ENCODE measurements at places on chromosomes 2 and 18.

DNA sequence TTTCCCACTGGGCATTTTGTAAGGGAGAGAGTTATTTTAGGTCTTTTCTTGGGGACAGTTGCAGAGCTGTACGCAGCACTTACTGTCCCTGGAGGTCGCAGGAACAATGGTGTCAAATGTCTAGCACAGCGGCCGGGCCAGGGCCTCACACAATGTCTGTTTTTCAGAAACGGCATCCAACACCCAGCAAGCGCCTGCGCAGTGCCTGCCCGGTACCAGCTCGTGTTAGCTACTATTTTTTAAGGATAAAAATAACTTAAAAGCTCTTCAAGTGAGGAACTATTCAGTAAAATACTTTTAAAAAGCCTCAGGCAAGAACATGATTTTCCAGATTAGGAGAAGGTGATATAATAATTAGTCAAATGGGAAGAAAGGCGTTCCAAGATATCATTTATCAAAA, 90.0 kb downstream of the MBP start:
- no peak for DNase-seq

DNA sequence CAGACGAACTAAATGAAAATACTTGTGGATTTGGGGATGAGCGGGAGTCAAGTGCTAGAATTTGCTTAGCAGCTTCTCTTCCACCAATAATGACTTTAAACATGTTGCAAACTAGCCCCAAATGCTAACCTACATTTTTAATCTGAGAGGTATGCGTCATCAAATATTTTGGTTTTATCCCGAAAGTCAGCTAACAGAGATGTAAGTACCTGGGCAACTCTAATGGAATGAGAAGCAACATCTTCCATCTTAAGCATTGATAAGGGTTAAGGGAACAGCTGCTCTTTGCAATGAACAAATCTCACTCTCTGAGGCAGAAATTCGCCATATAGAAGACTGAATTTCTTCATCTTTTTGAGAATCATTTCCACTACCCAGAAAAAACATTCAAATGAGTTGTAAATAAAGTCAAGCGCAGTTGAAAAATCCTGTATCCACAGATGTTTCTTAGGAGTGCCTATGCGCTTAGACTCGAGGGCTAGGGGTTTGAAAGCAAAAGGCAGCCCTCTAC, 926 bp upstream of the YPEL5 start:
- DNase-seq = no peak

GRCh38 chr2:20378891-20379519, 28.4 kb upstream of the PUM2 start:
- peak; percentile 43 for DNase-seq

DNA sequence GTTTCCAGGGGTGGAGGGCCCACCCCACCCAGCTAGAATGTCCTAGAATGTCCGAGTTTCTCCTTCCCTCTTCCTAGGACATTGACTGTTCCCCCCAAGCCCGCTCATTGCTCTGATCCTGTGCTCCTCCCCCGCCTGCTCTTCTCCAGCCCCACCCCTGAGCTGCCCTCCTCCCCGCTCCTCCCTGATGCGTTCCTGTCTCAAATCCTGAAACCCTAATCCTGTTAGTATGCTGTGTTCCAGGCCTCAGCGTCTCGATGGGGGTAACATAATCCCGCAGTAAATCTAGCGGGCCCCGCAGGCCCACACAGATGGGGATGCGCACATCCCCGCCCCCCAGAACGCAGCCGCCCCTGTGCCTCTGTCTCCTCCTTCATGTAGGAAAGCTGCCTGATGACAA, 51.3 kb downstream of the NRP2 start:
- DNase-seq = no peak

DNA sequence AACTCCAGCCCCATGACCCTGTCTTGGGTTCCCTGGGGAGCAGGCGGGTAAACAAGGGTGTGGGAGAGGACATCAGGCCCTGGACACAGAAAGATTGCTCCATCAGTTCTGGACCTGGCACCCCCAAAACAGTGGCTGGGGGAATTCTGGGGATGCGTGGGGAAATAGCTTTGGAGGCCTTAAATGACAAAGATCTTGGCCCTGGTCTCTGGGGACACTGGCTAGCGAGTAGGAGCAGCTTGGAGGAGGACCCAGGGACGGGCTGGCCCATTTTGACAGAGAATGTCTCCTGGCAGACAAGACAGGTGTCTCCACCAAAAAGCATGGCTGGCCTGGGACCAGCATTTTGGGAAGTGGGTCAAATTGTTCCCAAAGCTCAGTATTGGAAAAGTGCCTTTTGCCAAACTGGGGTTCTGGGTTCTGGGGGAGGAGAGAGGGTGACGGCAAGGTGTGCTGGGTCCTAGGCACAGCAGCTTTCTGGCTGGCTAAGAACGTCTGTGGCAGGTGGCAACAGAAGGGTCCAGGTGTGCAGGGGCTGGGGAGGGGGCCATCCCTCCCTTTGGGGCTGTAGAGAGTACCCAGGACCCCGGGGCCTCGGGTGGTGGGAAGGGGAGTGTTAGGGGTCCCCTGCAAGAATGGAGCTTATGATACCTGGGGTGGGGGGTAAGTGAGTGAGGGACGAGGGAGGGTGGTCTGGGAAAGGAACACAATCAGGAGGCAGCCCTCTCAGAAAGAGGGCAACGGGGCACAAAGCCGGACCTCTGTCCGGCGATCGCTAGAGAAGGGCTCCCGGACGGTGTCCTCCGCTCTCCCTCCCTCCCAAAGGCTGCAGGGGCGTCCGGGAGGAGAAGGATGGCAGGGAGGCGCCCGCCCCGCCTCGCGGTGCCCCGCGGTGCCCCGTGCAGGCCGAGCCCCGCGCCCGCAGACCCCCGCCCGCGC, 556 bp downstream of the CYRIA start:
- DNase-seq = no peak

DNA sequence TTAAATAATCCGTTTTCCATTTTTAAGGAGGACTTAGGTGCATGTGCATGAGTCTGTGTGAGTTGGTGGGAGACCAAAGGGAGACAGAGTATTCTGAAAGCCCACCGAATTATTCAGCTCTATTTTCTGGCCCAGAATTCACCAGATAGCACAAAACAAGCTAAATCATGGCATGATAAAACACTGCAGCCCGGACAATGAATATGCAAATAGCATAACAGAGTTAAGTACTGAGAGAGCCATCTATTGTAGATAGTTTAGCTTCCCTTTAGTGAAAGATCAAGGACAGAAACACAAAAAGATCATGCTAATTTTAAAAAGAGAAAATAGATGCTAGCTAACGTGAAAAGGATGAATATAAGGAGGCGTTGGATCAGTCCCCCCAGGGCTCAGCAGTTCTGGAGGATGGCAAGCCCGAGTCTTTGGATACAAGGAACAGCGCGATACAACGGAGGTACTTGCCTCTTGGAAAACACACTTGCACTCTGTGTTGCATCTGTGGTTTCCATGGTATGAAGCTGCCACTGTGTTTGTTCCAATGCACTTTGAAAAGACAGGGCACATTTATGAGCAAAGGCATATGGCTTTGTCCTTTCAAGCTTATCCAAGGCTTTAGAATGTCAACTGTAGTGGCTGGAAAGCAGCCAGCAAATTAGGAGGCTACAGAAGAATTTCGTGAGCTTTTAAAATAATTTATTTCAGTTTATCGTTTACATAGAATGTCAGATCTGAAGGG, 119.9 kb downstream of the LYPD1 start:
- DNase-seq = no peak

DNA sequence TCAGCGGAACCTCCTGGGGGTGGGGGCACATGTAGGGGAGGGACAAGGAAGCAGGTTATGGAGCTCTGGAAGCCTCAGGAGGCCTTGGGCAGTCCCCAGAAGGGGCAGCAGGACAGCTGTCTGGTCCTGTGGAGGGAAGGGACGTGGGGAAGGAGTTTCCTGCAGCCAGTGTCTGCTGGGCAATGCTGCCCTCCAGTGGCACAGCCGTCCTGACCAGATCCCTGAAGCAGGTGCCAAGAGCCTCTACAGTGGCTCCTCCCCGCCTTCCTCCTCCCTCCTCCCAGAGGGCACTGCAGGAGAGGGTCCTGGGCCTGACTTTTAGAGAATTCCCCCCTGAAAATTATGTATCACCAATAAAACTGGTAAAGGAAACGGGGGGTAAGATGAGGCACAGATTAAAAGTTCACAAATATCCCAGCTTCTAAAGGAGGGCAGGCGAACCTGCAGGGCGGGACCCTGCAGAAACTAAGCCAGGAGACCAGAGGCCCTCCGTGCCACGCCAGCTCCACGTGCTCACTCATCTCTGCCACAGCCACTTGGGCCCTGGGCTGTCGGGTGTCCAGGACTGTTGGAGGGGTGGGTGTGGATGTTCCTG, 258.5 kb downstream of the TWIST2 start:
- DNase-seq = no peak

DNA sequence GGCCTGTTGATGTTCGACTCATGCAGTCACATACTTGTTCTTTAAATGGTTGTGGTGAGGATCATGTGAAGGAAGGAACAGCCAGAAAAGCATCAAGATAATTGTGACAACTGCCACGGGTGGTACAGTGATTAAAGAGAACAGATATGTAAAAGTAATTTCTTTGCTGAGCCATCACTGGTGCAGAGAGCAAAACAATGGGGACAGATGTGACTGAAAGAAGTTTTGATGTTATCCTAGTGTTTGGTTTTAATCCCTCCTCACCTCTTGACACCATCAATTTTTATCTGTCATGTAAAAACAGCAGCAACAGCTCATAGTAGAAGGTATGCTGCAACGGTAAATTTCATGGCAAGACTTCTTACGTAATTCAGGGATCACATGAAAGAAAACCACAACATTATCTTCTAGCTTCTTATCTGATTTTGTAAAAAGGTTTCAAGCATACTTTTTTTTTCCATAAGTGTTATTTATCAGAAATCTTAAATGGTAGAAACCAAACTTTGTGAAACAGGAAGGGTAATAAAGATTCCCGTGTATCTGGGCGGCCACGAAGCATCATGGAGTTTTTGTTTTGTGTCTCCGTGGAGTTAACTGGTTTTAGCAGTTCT, 65.2 kb downstream of the PLCL1 start:
- no peak for DNase-seq

- DNase-seq = no peak
Measured at GRCh38 chr2:217972490-217972889, 30.3 kb downstream of the TNS1 start.

- DNase-seq = no peak
Measured at GRCh38 chr2:177474998-177475397, 82.4 kb downstream of the AGPS start.

DNA sequence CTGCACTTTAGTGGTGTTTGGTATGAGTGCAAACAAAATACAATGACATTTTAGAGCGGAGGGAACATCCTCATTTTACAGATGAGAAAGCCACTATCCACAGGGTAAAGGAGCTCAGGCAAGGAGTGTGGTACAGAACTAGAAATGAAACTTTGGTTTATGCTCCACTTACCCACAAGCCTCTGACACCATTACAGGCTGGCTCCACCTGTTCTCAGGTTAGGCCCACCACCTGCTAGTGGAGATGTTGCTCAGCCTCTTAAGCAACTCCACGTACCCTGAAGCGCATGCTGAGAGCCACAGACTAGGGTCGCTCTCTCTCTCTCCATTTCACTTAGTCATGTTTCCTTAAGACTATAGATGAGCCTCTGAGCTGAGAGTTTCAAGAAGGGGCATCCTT, 130.0 kb downstream of the MBD2 start:
- no peak for DNase-seq

- no peak for DNase-seq
Measured at GRCh38 chr2:219967247-219968245, 340.1 kb downstream of the SLC4A3 start.

GRCh38 chr2:96839293-96839874, 4.4 kb downstream of the ANKRD23 start:
- no peak for DNase-seq

DNA sequence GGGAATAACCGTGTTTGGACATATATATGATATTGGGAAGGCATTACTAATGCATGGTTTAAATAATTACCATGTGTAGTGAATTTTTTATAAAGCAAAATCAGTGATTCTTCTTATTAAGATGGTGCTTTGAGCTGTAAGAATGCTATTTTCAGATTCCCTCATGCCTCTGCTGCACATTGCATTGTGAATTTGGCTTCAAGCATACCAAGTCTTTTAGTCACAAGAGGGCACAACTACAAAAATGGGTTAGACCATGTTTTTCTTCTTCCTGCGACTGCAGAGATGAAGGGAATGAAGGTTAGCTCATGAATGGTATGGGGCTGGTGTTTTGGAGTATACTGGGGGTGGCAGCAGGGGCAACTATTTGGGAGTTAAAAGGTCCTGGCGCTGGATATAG, 320.1 kb downstream of the SLC4A3 start:
- DNase-seq = no peak

DNA sequence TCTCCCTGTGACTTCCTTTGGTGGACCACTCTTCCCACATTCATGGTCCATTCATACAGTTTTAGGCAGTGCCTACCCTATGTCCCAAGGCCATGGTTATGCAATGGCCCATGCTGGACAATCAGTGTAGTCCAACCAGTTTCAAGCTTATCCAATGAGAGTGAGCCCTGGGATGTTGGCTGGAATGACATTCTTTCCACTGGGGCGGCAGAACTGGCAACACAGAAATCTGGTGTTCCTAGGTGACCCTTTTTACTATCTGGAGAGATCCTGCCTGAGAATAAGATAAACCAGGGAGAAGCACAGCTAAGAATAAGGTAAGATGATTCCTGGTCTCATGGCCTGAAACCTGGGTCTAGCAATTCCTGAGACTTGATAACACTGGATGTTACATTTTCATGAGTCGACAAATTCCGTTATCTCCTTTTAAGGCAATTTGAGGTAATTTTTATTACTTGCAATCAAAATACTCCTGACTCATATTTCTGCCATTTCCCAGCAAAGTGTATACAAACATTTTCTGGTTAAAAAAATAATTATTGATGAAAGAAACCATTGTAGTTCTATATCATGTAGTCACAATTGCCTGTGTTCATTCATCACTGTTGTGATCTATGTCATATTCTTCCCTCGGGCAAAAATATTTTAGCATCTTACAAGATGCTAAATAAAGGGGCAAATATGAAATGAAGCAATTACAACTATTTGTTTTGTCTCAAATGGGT, 271.5 kb upstream of the LYPD1 start:
- no peak for DNase-seq

GRCh38 chr2:25903216-25903776, 25.0 kb upstream of the ASXL2 start:
- no peak for DNase-seq

- DNase-seq = no peak
Measured at GRCh38 chr2:152011724-152012123, 87.1 kb downstream of the CACNB4 start.

- DNase-seq = no peak
Measured at GRCh38 chr2:14635391-14635871, 2.9 kb downstream of the LRATD1 start.

DNA sequence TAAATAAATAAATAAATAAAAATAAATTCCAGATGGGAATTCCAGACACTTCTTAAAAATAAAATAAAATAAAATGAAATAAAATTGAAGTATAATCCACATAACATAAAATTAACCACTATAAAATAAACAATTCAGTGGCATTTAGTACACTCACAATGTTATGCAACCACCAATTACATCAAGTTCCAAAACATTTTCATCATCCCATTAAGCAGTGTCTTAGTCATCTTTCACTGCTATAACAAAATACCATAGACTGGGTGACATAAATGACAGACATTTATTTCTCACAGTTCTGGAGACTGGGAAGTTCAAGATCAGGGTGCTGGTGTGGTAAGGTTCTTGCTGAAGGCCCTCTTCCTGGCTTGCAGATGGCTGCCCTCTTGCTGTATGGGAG, 22.6 kb upstream of the PROKR1 start:
- no peak for DNase-seq
